ENCODE measurements at places on chromosomes 4 and X. TPM values are rescaled to one million over a fixed set of nuclear protein-coding genes. Genes with fewer than 3 reads are reported as not detected.

- no peak for DNase-seq
Observed at GRCh38 chr4:148434075-148434773, 8.0 kb downstream of the NR3C2 start.

GRCh38 chr4:1351854-1352566 is 5.0 kb downstream of the UVSSA start:
- DNase-seq, result no peak

Gene TIGD4
- polyA plus RNA-seq, result not detected

DNA sequence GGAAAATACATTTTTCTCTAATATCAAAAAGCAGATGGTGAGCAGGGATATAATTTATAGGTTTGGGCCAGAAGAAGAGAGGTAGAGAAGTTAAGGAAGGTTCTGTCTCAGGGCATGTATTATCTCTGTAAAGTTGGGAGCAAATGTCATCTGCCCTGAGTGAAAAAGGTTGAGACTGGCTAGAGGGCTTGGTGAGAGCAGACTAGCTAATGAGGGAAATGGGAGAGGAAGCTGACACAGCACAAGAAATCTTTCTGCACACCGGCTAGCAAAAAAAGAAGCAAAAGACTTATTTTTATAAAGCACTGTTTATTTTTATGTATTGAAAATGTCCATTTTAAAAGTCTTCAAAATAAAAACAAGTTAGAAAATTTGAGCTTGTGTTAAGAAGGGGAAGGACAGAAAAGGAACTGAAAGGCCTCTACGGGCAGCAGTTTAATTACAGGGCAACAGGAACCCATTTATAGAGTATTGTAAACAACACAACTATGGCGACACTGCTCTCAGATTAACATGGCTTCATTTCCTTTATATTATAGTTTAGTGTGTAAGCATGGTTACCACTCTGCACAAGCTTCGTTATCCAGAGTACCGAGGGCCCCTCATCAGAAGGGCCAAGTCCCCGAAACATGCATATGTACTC is 17.4 kb downstream of the CD40LG start:
- DNase-seq, result no peak

Gene F8A2
- not detected for polyA plus RNA-seq

Gene NOCT
- 4.4 TPM for polyA plus RNA-seq

All from BJ (cell line).